ENCODE measurements at places on chromosomes 13 and 19.
A peak's percentile ranks its signal among the peaks of the same experiment; 100 is the strongest.

DNA sequence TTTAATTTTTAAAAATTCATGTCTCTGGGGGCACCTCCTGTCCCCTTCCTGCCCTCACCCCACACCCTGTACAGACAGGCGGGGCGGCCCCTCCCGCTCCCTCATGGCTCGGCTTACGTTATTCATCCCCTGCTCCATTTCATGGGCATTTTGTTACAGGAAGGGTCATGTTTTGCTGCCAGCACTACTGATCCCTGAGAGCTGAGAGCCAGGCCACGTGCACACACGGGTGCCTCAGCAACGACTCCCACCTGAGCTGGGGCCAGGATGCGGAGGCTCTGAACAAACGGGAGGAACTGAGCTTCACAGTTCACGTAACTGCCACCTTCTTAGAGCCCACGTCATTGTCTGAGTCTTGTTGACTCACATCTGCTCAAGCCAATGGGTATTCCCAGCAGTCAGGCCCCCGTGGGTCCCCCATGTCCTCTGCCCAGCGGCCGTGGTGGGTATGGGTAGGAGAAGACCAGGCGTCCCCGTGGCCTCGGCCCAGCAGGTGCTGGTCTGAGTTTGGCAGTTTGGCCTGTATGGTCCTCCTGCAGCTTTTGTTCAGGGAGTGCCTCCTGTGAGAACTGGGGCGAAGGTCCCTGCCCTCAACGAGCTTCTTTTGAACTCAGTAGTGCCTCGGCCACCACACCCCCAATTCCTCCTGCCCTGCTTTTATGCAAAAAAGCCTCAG lies 16.4 kb upstream of the TMEM255B start:
- DNase-seq: no peak

GRCh38 chr13:71460211-71460610 lies 406.8 kb downstream of the DACH1 start:
- no peak for DNase-seq

DNA sequence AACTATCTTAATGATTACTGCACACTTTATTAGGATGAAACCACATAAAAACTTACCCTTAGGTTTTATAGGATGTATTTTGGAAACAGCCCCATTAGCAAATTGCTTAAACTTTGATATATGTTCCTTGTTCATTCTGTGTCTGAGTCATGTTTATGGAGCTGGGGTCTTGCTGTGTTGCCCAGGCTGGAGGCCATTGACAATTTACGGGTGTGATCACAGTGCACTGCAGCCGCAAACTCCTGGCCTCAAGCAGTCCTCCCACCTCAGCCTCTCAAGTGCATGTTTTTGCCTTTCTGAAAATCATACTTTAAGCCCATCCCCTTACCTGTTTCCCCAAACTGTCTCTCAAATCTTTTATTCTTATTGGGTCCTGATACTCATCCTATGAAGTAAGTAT lies 5.2 kb upstream of the CHAMP1 start:
- no peak for DNase-seq

DNA sequence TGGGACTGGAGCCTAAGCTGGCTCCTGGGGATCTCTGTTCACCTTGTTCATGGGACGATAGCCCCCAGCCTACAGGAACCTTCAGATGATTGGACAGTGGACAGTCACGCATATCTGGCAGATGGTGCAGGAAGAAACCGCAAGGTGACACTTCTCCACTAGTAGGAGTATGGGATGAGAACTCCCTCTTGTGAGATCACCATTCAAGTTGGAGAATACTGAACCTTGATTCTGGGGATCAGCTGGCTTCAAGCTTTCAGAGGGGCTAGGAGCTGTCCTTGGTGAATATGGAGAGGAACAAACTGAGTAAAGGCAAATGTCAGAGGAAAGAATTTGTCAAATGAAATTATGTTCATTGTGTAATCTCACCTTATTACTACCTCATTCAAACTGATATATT lies 204.5 kb downstream of the PDS5B start:
- no peak for DNase-seq

DNA sequence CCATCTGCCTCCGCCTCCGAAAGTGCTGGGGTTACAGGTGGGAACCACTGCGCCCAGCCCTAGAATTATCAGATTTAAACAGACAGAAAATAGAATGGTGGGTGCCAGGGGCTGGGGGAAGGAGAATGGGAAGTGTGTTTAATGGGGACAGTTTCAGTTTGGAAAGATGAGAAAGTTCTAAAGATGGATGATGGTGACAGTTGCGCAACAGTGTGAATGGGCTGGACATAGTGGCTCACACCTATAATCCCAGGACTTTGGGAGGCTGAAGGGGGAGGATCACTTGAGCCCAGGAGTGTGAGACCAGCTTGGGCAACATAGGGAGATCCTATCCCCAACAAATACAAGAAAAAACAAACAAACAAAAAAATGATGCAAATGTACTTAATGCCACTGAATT lies 15.9 kb downstream of the KANK2 start:
- DNase-seq: no peak

- DNase-seq: no peak
Observed at GRCh38 chr13:85659493-85659892, 139.7 kb downstream of the SLITRK6 start.

DNA sequence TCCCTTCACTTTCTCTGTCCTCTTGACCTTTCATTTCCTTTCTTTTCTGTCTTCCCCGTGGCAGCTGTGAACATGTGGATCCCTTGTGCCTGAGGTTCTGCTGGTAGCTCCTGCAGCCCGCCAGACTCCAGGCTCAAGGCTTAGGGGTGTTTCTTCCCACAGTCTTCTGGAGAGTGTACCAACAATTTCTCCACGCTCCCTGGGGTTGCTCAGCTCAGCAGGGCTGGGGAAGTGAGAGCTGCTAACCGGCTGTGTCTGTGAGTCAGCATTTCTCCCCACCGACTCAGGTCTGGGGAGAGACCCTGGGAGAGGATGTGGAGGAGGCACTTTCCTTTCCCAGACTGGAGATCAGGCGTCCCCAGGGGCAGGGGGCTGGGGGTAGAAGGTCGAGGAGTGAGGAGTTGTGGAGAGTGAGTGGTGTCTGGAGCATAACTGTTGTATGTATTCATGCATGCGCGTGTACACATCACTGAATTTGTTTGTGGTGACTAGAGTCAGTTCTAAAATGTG lies 193.6 kb downstream of the KCNRG start:
- peak; percentile 50 for DNase-seq

DNA sequence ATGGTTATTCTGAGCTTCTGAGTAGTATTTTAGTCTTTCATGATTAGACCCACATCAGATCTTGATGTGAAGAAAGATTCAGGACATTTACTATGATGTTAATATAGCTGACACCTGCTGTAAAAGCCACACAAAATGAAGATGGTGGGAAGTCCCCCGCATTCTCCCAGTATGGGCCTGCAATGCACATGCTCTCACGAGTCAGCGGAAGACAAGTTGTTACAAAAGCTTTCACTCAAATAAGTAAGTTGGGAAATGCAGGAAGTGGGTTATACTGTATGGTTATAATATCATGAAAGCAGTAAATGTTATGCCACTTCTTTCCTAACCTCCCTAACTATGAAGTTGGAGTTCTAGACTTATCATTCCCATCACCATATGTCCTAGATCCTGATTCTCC lies 171.9 kb downstream of the KLF5 start:
- no peak for DNase-seq

Measured in SJSA1 (cell line).